Omental fat pad (tissue), 4 donors: ENCODE measurements at places on chromosomes 3 and 15.

- no peak for DNase-seq
Observed at GRCh38 chr15:81343371-81343770, 19.4 kb upstream of the STARD5 start.

- DNase-seq, result no peak
Observed at GRCh38 chr3:13525827-13526625, 22.9 kb upstream of the FBLN2 start.

GRCh38 chr3:181703601-181704420 is 7.9 kb upstream of the SOX2 start:
- no peak for DNase-seq

- no peak for DNase-seq
Observed at GRCh38 chr3:127043731-127044510, 61.0 kb downstream of the PLXNA1 start.

GRCh38 chr3:73235768-73236167 is 174.3 kb downstream of the EBLN2 start:
- no peak for DNase-seq

- no peak for DNase-seq
Observed at GRCh38 chr3:187902041-187902471, 156.8 kb upstream of the BCL6 start.

DNA sequence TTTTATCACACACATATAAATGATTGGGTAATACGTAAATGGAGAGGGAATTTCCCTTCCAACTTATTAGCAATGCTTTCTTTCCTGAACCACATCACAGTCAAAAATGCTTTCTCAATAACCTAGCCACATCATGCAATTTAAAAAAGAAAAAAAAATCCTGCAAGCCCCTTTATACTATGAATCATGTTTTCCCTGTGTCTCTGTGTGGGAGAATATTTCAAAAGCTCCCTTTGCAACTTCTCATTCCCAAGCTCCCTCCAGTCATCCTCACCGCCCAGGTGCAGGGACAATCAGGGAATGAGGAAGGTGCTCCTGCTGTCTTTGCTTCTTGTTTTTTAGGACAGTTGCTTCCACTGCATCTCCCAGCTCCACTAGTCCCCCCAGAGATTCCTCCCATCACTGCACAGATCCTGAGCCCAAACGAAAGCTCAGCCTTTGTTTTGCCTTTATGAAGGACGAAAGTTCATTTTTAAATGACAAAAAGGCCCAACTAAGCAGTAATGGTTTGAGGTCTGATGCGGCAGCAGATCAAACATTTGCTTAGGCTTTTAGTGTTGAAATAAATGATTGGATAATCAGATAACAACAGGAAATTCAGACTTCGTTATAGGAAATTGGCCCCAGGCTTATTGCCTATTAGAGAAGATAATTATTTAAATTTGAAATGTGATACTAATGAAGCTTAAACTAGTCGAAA is 47.8 kb upstream of the ADGRG7 start:
- no peak for DNase-seq

DNA sequence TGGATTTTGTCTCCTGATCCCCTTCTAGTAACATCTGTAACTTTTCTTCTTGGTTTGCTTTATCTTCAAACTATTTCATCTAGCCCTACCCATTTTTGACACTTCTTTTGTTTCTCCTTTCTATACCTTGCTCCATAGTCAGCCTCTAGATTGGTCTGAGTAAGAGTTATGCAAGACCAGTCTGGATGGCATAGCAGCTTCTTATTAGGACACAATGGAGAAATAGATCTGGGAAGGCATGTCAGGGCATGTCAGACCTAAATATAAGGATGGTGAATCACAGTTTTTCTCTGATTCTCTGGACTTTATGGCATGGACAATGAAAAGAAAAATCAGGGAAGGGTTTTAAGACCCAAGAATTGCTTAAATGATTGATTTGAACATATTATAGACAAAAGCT is 452.5 kb downstream of the RAP2B start:
- no peak for DNase-seq

- no peak for DNase-seq
Observed at GRCh38 chr3:136672457-136672856, 79.7 kb downstream of the STAG1 start.

GRCh38 chr3:30357897-30358296 is 248.5 kb upstream of the TGFBR2 start:
- DNase-seq, result no peak

DNA sequence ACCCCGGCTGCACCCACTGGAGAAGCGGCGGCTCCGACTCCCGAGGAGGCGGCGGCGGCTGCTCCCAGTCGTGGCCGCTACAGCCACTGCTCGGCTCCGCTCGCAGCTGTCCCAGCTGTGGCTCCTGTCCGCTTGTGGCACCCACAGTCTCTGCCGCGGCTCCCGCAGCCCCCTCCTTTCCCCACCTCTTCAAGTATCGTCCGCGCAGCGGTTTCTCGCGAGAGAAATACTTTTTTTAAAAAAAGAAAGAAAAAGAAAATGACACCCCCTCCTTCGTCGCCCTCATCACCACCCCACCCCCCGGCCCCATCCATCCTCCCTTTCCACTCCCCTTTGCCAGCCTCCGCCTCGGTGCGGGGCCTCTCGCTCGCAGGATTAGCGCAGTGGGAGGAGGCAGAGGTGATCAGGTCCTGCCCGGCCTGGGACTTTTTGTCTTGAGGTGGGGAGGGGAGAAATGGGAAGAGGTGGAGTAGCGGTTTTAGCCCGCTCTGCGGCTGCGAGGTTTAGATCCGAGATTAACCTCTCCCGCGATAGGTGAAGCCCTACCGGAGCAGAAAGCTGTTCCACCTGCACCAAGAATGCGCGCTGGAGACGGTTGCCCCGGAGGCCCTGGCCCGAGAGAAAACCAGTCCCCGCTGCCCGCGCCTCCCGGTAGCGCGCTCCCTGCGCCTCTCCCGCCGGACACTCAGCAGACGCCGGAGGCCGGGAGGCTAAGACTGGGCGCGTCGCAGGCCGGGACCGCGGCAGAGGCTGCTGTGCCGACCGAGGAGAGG is at the start of gene FBN1:
FBN1 (minus strand) TSS at position 152 of the 773 bp plus-strand sequence. CDS start 940 bp downstream, outside the sequence.
- DNase-seq, result no peak

- no peak for DNase-seq
Observed at GRCh38 chr15:91302588-91303439, 202.8 kb downstream of the SV2B start.

GRCh38 chr15:80123034-80123433 is 29.8 kb upstream of the FAH start:
- no peak for DNase-seq

GRCh38 chr15:88708655-88709054 is 69.8 kb downstream of the ISG20 start:
- DNase-seq, result no peak

DNA sequence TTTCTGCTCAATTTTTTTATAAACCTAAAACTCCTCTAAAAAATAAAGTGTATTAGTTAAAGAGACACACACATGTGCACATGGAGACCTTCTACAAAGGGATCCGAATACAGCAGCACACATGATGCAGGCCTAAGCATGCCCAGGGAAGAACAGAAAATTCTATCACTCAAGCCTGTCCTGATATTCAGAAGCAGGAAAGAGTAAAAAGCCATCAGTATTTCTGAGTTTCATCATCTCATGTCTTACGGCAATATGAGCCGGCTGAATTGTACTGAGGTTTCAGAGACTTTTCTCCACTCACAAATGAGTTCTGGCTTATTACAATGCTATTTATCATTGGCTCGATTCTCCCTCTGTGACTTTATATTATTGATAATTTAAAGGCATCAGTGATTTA is 97.5 kb downstream of the CADPS start:
- no peak for DNase-seq

DNA sequence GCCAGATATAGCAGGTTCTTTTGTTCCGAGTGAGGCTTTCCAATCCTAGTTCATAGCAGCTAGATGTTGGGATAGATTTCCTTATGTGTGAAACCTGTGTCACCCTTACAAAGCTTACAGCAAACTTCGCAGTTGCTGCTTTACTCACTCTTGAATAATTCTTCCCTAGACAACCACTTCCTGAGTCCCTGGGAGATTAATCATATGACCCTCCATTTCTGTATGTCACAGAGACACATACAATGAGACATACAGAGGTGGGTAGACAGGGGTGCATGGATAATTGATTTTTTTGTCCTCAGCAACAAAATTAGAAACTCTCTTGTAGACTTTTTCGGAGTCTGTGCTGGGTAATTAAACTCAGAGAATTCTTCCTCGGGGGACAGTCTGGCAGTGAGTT is 163.2 kb downstream of the NSUN3 start:
- DNase-seq, result no peak

DNA sequence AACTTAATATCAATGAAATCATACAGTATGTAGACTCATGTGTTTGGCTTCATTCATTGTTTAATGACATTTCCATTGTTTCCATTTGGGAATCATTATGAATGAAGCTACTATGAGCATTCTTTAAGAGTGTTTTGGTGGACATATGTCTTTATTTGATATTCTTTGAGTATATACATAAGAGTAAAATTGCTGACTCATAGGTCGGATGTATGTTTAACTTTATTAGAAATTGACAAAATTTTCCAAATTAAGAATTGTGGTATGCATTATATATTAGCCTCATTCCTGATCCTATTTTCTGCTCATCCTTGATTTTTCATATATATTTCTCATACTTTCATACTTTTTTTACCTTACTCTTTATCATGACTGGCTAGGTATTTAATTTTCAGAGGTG is 28.7 kb upstream of the CMC1 start:
- no peak for DNase-seq

DNA sequence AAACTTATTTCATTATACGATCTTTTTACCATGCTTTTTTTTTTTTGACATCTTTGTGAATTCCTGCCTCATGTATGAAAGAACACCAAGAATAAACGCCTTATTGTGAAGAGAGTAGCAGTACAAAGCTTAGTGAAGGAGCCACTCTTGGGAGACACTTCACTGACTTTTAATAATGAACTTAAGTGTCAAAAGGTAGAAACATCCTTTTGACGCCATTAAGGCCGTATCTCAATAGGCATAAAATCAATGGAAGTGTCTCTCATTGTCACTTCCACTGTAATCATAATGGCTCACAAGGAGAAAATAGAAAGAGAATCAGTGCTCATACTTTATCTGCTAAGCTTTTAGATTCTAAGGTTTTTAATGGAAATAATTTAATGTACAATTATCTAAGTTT is 657.8 kb downstream of the DIPK2A start:
- no peak for DNase-seq

DNA sequence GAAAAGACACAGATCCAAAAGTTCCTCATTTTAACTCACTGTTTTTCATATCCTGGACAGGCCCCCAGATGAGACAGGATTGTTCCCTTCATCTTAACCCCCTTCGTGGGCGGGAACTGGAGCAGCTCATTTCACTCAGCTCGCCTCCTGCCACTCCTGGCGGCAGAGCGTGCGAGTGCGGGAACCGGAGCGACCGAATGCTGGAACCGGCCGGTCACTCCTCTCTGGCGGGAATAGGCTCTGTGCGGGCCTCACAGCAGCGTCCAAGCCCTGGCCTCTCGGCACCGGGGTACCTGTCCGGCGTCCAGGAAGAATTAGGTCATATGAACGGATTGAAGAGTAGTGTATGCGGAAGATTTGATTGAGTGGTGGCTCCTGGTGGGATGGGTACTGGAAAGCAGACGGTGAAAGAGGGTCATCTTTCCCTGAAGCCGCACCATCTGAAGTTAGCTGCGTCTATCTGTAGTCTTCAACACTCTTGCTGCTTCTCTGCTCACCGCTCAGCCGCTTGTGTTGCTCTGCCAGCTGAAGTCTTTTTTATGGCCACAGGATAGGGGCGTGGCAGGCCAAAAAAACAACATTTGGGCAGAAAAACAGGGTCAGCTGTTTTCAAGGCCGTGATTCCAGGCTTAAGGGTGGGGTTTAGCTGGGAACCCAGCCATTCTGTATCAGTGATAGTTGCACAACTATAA is 42.3 kb upstream of the FXR1 start:
- no peak for DNase-seq

DNA sequence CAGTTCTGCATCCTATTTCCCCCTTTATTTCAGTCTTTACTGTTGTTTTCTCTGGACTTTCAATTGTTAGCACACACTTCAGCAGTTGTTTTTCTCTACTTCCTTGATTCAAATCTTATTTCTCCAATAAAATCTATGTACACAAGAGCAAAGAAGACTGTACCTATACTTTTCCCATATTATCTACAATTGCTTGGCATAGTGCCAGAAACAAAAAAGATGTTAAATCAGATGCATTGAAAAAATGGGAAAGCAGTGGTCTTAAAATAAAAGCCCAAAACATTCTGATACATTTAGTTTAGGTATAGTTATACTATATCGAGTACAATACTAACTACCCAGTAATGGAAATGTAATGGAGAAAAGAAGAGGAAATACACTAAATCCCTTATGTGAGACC is 265.1 kb downstream of the UBE2E2 start:
- no peak for DNase-seq

GRCh38 chr3:62538691-62539356 is 165.5 kb upstream of the FEZF2 start:
- no peak for DNase-seq

DNA sequence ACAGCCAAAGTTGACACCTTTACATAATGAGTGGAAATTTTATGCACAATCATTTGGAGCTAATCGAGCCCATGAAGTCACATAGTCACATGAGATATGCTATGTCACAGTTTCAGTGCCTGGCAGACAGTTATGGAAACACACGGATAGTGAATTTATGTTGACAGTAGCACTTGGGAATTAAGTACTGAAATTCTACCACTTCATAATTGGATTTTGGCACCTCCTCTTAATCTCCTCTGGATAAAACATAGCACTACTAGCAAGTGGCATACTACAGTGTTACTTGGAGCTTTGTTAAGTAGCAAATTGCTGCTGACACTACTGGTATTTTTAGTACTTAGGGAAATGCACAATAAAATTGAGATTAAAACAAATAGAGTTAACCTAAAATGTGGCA is 1679.4 kb downstream of the OTOL1 start:
- no peak for DNase-seq

- DNase-seq, result no peak
Observed at GRCh38 chr3:17964108-17964507, 221.7 kb upstream of the TBC1D5 start.

DNA sequence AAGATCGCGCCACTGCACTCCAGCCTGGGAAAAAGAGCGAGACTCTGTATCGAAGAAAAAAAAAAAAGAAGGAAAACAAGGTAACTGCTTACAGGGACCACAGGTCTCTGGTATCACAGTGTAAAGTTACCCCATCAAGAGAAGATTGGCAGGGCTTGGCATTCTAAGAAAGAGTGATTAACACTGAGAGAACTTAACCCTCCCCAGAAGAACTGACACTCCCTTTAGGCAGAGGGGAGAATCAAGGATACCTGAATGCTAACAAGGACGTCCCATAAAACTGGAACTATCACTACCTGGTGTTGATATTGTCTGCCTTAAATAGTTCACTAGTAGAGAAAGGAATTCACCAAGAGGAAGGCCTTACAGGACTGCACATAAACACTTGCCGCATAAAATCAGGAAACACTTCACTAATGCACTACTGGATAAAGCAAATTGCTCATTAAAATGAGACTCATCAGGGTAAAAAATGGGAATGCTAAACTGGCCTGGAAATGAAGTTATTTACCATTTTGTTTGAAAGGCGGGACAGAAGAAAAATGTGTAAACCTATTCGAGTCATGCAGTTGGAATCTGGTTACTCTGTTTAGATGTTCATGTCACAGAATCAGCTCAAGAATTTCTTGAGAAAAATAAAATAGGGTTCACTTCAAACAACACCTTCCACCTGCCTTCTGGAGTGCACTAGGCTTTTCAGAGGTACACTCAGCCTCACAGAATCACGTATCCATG is 121.6 kb downstream of the FOXP1 start:
- DNase-seq, result no peak
